ENCODE measurements at places on chromosomes 6 and 20.

DNA sequence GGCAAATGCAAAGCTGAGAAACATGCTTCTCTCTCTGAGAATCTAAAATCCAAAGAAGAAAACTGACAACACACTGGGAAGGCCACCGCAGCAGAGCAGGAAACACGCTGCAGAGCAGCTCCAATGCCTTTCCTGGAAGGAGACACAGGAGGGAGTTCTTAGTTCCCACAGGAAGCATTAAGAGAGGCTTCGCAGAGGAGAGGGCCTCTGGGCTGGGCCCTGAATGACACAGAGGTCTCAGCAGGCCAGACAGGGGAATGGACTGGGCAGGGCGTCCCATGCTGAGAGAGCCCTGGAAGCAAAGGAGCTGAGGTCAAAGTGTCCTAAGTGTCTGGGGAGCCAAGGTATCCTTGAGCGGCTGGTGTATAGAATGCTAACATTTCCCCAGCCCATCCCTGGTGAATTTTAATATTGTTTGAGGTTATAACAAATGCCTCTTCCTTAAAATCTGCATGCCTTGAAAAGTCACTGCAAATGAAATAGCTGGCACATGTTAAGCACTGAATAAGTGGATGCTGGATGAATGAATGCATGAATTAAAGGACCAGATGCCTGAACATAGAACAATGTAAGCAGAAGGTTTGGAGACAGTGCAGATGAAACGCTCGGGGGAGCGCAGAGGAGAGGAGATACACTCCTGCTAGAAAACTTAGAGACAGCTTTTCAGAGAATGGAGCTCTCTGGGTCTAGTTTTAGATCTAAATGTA, 110.0 kb upstream of the SYNDIG1 start:
- no peak for DNase-seq

GRCh38 chr6:106390088-106390487, 29.6 kb downstream of the CRYBG1 start:
- no peak for DNase-seq

- peak; percentile 66 for DNase-seq
Observed at GRCh38 chr6:136989571-136990241, 55.1 kb downstream of the IL20RA start.

DNA sequence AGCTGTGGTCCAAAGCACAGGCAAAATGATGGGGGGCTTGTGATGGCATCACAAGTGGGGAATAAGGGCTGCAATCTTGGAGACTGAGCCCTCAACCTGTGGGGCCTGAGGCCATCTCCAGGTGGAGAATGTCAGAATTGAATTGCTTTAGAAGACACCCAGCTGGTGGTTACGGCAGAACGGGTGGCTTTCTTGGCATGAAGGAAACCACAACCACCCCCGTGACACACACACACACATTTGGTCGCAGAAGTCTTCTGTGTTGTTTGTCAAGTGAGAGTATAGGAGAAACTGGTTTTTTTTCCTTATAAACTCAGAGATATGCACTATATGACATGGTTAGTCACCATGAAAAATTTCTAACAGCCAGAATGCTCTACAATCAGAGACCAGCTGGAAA, 139.5 kb upstream of the CDH4 start:
- no peak for DNase-seq

DNA sequence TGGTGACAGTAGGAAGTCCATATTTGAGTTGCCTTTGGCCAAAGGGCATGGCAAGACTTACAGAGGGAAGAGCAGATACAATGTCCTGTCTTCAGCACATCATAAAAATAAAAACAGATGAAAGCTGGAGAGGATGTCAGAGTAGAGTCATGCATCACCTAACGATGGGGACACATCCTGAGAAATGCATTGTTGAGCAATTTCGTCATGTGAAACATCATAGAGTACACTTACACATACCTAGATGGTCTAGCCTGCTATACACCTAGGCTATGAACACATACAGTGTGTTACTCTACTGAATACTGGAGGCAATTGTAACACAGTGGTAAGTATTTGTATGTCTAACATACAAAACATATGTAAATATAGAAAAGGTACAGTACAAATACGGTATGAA, 75.6 kb downstream of the VEGFA start:
- DNase-seq = no peak

GRCh38 chr6:129801909-129802308, 59.2 kb downstream of the TMEM244 start:
- no peak for DNase-seq

GRCh38 chr6:17492350-17492749, 99.0 kb downstream of the CAP2 start:
- DNase-seq = no peak

DNA sequence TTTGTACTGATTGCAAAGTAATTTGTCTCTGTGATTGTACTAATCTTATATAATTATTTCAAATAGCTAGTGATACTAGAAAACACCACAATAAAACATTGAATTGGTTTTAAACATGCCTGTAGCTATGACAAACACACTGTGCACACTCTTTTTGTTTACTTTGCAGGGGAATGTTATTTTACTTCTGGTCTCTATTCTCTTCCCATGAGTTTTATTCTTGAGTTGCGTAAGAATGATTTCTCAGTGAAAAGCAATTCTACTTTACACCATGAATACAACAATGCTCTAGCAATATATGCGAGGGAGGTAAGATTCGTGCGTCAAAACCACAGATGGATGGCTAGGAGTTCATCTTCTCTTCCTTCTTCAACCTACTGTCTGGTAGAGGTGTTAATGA, 68.4 kb upstream of the PHACTR1 start:
- no peak for DNase-seq

- no peak for DNase-seq
Observed at GRCh38 chr6:136323431-136324112, 33.9 kb upstream of the BCLAF1 start.

DNA sequence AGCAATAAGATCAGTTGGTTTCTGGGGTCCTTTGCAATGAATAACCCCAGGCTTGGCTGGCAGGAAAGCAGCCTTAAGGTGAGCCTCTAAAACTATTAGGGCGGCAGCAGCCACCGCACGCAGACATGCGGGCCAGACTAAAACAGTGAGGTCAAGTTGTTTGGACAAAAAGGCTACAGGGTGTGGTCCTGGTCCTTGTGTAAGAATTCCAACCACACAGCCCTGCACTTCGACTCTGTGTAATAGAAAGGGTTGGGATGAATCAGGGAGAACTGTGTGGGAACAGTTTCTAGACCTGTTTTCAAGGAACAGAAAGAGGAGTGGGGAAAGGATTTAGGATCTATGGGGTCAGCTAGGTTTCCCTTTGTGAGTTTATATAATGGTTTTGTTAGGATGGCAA, 237.6 kb downstream of the SMOC2 start:
- no peak for DNase-seq

DNA sequence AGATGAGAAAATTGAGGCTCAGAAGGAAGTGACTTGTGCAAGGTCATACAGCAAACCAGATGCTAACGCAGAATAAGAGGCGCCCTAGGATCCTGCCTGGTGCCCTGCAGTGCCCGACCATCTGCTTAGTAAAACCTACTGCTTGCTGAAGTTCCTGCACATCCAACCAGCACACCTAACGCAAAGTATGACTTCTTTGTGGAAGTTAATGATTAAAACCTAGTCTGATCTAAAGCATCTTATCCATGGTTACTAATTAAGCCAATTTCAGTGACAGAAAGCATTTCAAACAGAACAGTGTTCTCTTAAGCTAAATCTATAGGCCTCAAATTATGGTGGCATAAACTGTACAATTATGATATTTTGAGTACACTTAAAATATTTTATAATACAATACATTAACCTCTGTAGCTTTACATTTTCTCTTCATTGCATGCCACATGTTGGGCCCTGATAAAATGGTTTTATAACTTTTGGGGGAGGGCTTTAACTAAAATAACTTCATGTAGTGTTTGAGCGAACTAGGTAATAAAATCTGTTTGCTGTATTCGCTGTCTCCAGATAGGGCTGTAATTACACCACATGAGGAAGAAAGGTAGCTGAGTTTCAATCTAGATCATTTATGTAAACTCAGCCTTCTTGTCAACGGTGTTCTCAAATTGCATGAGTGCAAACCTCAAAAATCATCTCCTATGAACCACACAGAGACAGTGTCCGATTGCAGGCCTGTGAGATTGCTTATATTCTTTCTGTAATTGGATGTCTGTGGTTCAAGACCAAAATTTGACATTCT, 37.5 kb upstream of the BEND3 start:
- no peak for DNase-seq

- DNase-seq = no peak
Observed at GRCh38 chr6:101918471-101918870, 525.0 kb downstream of the GRIK2 start.

GRCh38 chr6:141587482-141588266, 545.1 kb upstream of the GJE1 start:
- DNase-seq = no peak
